ENCODE measurements at places on chromosomes 6 and 20.

DNA sequence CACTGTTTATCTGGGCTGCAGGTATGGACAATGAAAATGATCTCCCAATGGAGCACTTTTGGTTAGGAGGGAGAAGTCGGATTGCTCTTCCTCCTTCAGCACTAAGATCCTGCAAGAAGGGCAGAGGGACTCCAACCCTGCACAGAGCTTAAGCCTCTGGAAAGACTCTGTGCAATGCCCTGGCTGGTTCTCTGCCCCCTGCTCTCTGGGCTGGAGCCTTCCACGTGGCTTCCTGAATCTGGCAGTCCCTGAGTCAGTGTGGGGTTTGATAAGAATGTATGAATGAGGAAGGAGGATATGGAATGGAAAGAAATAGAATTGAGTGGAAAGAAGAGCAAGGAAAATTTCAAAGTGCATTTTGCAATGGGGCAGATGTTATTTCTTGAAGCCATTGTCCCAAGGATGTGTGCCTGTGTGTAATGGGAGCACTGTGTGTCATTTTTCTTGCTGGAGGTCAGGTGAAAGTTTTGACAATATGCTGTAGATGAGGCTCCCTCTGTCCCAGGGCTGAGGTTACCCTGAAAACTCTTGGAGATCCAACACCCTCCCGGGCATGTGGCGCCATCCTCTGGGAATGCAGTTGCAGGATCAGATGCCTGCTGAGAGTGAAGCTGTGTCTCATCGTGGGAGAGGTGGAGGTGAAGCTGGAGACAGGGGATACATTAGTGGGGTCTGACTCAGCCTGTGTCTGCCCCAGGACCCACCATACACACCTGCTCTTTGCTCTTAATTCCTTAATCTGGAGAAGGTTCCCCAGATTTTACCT, 16.3 kb upstream of the CST9L start:
- no peak for DNase-seq

- no peak for DNase-seq
These were observed 26.4 kb upstream of the RFPL4B start for GRCh38 chr6:112320561-112321318.

- DNase-seq: no peak
These were observed 1028.5 kb downstream of the KIF16B start for GRCh38 chr20:15544742-15545141.

GRCh38 chr20:38645351-38645750, 43.7 kb downstream of the ARHGAP40 start:
- no peak for DNase-seq

DNA sequence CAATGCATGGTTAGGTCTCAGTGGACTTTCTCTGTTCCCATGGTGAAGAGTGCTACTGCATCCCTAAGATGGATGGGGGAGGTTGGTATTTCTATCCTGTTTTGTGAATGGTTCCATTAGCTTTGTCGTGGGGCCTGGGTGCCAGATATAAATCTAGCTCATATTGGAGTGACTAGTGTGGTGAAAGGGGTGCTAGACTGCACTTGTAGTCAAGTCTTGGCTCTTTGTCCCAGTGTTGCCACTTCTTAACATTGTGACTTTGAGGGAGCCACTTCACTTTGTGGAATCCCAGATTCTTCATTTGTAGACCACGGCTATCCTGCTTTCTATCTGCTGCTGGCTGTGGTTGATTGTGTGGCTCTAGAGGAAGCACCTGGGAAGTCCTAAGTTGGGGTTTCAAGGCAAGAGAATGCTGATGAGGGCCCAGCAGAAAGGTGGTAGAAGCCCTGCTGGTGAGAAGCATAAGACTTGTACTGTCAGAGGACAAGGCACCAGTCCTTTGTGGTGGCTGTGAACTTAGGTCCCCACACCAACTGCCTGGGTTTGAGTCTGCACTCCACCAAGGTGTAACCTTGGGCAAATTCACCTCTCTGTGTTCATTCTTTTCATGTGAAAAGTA, 44.1 kb downstream of the VAPB start:
- no peak for DNase-seq

DNA sequence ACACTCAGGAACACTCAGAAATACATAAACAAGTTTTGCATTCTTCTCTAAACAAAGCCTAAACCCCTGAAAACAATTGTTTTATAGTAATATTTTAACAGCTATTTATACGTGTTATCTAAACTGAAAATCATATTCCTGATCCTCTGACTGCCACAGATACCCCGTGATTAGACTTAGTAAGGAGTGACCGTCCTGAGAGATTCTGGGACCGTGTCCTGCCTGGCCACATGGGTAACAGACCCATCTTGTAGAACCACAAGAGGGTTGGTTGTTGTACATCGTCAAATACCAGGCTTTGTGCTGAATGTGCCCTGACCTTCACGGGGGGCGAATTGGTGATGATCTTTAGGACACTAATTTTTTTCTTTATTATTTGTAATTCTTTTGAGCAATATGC, 214.4 kb downstream of the TMEM242 start:
- no peak for DNase-seq

- DNase-seq: no peak
These were observed 92.6 kb upstream of the SOX4 start for GRCh38 chr6:21501021-21501354.

DNA sequence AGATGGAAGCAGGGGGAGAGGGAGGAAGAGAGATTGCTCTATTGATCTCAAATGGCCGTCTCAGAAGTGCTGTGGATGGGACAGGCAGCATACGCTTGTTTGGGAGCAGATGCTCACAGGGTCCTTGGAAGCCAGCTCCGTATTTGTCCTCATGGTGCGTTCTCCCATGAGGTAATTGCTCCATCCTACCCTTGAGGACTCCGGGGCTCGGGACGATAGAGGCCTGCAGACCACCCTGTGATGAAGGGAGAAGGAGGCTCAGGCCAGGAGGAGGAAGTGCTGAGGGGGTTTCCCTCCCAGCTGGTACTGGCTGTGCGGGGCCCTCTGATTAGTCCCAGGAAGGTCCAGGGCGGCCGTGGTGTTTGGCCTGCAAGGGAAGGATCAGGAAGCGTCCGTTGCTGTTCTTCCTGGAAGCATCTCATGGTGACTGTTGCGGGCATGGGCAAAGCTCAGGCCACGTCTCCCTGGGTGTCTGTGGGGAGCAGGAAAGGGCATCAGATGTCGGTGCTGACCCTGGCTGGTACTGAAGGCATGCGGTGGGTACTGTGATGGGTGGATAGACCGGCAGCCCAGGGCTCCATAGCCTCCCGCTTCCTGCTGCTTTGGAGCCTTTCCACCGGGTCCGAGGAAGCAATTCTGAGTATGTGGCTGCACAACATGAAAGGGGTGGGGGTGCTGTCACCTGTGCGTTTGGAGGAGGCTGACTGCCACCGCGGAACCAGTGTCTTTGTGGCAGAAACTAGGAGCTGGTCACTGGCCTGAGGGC, 158.3 kb downstream of the SYCP2 start:
- no peak for DNase-seq

GRCh38 chr6:15058200-15059061, 187.4 kb upstream of the JARID2 start:
- DNase-seq: no peak

DNA sequence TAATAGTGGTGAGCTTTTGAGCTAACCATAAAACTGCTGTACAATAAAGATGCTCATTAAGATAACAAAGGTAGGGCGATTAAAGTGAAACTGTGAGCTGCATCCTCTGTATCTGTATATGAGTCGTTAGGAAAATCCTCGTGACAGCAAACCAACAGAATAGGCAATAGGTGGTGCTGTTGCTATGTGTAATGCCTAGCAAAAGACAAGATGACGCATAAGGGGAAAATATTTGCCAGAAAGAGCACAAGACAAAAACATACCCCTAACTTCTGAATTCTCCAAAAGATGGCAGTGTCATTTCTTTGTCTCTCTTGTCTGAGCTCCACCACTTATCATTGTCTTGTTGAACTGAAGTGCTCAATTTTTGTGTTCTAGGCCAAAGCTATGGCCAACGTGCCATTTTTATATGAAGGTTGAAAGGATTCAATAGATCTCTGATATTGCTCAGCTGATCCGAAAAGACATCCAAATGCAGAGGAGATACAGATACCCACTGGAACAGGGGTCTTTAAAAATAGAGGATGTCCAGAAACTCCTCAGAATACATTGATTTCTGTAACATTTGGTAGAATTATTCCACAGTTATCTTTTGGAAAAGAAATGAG, 56.3 kb upstream of the ANKEF1 start:
- DNase-seq: peak; percentile 57

- no peak for DNase-seq
These were observed 172.7 kb downstream of the SCP2D1 start for GRCh38 chr20:18986146-18986830.

DNA sequence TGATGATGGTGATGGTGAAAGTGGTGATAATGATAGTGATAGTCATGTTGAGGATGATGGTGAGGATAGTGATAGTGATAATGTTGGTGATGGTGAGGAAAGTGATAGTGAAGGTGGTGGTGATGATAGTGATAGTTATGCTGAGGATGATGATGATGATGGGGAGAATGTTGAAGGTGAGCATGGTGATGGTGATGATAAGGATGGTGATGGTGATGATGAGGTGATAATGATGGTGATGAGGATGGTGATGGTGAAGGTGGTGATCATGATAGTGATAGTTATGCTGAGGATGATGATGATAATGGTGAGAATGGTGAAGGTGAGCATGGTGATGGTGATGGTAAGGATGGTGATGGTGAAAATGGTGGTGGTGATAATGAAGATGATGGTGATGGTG, 64.9 kb upstream of the ZNF337 start:
- no peak for DNase-seq

GRCh38 chr20:43386878-43387277, 70.8 kb upstream of the SRSF6 start:
- no peak for DNase-seq
